ENCODE measurements at places on chromosomes 7 and 10.

DNA sequence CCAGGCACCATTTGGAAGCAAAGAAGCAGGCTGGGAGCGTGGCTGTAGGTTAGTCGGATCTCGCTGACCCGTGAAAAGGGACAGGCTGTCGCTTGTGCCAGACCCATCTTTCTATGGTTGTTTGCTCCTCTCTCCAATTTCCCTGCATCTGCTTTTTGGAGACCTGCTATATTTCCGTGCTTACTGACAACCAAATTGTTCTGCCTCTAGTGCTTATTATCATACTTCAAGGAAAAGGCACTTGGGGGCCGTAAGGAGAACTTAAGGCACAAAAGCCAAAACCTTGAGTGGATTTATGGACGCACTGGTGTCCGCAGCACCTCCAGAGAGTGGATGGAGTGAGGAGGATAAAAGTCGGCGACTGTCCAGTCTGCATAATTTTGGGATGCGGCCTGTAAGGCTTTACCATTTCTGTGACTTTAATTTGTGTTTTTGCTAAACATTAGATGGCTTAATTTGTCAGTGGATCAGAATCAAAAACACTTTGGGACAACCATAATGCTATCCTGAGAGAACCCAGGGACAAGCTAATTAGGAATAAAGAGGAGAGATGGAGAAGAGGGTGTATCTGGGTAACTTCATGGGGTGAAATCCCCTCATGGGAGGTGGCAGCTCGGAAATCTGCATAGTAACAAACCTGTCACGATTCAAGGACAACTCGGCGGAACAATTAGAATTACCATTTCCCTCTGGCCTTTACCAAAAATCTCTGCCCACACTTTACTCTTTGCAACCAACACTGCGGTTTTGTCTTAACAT is 206.7 kb downstream of the HDAC9 start:
- ATAC-seq, result no peak

GRCh38 chr7:26419198-26419597 is 127.5 kb downstream of the SNX10 start:
- no peak for ATAC-seq

GRCh38 chr10:88918191-88918905 is 34.2 kb downstream of the ACTA2 start:
- no peak for ATAC-seq

- ATAC-seq, result peak; percentile 97
Measured at GRCh38 chr10:100847440-100847839, 65.3 kb upstream of the SLF2 start.

- ATAC-seq, result no peak
Measured at GRCh38 chr7:1204460-1205140, 28.1 kb upstream of the UNCX start.

GRCh38 chr7:121428855-121429489 is 32.9 kb upstream of the FAM3C start:
- ATAC-seq, result peak; percentile 28

DNA sequence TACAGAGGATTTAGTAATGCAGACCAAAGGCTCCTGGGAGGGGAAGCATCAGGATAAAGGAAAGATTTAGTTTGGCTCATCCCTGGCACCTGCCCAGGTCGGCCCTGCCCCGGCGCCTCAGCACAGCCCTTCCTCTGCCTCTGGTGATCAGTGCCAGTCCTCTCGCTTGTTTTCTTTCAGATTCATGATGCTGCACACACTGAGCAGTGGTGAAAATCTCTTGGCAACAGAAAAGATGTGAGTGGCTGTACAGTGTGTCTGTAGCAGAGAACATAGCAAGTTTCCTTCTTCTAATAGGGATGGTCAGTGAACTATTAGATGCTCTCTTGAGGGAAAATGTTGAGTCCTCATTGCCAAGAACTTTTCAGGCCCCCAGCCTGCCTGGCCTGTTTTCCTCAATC is 994.1 kb downstream of the KCNMA1 start:
- no peak for ATAC-seq

GRCh38 chr7:38232502-38233366 is 40.7 kb downstream of the TARP start:
- no peak for ATAC-seq
